Activated CD4-positive, alpha-beta T cell treated with anti-CD3 and anti-CD28 coated beads, Interleukin-10, Interleukin-2, amounts not matched to agents 100 ng/mL and 50 ng/mL, durations not matched to agents 16 hours and 8 hours (primary cell): ENCODE measurements at places on chromosomes 12 and 14.

- DNase-seq: no peak
Measured at GRCh38 chr12:109611223-109611622, 37.6 kb downstream of the MVK start.

GRCh38 chr14:64951724-64952123 is 9.2 kb upstream of the GPX2 start:
- DNase-seq: no peak

DNA sequence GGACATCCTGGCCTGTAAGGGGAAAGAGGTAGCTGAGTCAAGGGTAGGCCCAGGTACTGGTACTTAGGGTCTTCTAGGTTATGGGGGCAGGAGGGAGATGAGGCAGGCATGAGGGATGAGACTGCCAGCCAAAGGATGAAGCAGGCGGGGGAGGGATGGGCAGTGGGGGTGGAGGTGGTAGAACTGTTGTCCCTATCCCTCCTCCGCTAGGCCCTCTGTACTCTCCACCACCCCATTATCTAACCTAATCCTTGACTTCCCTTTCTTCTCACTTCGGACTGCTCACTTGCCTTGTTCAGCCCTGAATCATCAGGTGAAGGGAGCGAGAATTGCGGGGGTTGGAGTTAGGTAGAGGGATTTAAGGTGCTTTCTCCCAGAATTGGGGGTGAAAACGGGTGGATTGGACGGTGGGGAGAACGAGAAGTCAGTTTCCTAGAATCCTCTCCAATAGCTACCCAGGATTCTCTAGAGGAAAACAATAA is 562 bp downstream of the PAN2 start:
- DNase-seq: no peak

DNA sequence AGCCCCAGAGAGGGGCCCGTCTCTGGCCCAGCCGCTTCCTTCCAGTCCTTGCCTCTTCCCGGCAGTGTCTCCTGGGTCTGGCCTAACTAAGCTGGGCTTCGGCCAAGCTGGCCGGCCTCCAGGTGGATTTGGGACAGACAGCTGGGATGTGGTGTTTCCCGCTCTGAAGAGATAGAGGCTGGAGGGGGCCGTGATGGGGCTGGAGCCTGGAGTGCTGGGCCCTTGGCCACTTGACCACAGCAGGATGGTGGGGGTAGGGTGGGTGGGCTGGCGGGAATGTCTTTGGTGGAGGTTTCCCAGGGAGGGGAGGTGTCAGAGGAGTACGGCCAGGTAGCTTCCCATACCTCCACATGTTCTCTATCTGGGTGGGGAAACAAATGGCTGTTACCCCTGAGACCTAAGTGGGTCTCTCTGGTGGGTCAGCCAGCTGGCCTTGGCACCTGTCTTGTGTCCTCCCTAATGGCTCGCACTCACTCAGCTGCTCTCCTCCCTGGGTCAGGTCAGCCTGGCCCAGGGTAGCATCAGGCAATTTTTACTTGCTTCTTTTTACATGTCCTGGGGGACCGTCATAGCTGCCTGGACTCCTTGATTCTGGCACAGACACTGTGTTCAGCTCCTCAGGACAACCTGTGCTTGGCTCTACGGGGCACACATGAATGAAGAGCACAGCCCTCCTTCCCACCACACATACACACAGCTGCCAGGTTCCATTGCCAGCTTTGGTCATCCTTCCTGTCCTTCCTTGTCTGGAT is 19.8 kb upstream of the PGF start:
- DNase-seq: no peak

DNA sequence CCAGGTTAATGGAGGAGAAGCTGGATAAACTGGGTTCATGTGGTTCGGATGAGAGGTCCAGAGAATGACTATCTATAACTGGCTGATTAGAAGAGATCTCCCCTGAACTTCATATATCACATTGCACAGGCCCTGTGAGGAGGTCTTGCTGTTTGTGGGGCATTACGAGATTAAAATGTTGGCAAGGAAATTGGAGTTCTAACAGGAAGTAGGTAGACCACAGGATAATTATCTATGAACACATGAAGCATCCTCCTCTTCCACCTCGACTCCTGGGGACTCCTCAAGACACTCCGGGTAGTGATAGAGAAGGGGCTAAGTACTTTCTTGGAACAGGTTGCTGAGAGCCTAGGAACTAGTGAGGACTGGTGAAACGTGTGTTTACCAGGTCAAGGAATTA is 418.8 kb downstream of the KCNH5 start:
- no peak for DNase-seq

- DNase-seq: no peak
Measured at GRCh38 chr14:103064978-103065377, 7.6 kb upstream of the CDC42BPB start.

GRCh38 chr12:55915482-55915859 is 12.2 kb downstream of the PYM1 start:
- no peak for DNase-seq

DNA sequence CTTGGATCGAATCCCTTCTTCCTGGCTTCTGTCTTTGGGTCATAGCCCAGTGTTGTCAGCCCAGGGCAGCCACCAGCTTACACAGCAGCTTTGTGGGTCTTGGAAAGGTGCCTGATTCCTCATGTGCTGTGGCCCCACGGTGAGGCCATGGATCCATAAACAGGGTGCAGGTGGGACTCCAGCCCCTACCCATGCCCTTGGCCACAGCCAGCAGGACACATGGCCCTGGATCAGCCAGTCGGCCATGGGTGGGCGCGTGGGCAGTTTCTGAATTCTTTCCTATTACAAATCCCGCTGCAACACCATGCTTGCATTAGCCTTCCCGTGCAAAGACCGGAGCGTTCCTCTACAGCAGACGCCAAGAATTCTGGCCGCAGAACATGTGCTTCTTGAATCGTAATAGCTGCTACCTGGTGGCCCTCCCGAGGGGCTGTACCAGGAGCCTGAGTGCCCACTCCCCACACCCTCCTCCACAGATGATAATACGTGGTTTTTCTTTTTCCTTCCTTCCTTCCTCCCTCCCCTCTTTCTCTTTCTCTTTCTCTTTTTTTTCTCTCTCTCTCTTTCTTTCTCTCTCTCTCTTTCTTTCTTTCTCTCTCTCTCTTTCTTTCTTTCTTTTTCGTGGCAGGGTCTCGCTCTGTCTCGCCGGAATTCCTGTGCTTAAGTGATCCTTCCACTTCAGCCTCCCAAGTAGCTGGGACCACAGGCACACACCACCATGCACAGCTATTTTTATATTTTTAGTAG is 2.9 kb upstream of the MMP17 start:
- DNase-seq: no peak

- DNase-seq: no peak
Measured at GRCh38 chr12:80325167-80325959, 118.7 kb upstream of the PTPRQ start.

GRCh38 chr12:54040148-54040494 is 7.3 kb downstream of the HOXC5 start:
- DNase-seq: no peak

GRCh38 chr12:29983851-29984250 is 200.1 kb upstream of the TMTC1 start:
- DNase-seq: no peak

GRCh38 chr14:103273145-103273744 is 60.8 kb upstream of the EIF5 start:
- DNase-seq: no peak

GRCh38 chr14:79544698-79545070 is 666.6 kb downstream of the DIO2 start:
- no peak for DNase-seq

- DNase-seq: no peak
Measured at GRCh38 chr12:5723711-5724252, 221.3 kb downstream of the ANO2 start.
